Uterus (tissue), 4 donors: ENCODE measurements at places on chromosomes 5 and 9.

DNA sequence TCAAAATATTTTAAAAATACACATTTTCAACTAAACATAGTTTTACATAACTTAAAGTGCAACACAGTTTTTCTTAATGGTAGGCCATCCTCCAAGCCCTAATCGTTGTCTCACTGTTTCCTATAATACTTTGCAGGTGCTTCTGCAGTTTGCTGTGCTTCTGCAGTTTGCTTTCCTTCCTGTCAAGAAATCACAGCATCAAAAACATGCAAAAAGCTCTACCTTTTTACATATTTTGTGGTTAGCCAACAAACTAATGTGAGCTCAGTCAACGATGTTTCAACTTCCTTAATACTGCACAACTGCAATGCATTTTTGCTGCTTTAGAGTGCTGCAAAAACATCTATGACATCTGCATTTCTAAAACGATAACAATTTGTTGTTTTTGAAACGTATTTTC lies 25.2 kb downstream of the EMB start:
- H3K27me3 ChIP-seq, result no peaks in the 10 kb centered on the region
- H3K4me3 ChIP-seq, result no peak overlapping the region
- no peak overlapping the region for H3K27ac ChIP-seq
- no peaks in the 10 kb centered on the region for H3K36me3 ChIP-seq

DNA sequence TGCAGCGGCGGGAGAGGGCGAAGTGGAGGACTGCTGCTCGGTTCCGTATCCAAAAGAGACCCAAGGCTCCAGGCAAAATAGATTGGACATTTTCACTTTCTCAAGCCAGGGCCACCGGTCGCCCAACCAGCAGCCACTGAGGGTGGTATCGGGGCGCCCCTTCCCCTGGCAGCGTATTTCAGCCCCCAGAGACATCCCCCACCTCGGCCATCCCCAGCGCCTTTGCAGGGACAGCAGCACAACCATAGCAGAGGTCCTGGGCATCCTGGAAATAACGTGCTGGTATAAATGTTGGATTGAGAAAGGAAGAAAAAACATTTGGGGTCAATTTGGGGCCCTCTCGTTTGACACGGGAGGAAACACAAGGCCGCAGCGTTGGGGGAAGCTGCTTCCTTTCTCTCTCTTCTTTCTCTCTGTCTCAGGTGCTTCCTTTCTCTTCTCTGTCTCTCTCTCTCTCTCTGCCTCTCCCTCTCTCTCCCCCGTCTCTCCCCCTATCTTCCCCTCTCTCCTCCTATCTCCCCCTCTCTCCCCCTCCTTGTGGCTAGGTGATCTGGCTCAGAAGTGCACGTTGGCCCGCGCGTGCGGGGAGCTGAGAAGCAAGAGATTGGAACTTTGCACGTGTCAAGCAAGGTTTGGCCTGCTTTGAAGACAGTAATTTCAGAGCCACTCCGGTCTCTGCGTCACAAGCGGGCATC lies 624 bp upstream of the RETREG1 start:
- DNase-seq, result no peak
- H3K4me3 ChIP-seq, result peak overlapping the region; percentile 32
- H3K36me3 ChIP-seq, result no peaks in the 10 kb centered on the region
- H3K27me3 ChIP-seq, result no peaks in the 10 kb centered on the region

DNA sequence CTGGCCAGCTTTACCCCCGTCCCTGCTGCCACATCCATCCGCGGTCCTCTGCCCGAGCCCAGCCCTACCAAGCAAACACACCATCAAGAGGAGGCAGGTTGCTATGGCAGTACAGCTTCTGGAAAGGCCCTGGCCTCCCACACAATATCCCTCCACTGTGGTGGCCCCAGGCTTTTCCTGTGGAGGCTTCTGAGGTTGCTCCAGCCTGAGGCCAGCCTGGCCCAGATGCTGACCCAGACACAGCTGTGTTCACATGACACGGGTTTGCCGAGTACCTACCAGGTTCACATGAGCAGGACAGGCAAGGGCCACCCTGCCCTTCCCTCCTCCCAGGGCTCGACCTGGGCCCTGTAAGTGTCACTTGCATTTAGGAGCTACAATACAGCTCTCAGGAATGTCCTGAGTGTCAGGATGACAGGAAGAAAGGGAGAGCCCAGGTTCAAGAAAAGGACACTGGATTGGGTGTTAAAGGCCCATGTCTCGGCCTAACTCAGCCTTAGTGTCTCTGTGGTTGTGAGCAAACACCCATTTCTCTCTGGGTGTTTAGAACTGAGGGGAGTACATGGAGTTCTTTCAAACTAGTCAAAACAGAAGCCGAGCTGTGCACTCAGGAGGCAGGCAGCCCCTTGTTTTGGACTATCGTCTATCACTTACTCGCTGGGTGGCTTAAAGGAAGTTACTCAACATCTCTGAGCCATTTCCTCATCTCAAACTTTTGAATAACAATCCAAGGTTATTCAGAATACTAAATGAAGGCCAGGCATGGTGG lies 40.2 kb downstream of the NAIF1 start:
- no peaks in the 10 kb centered on the region for H3K27me3 ChIP-seq
- H3K4me1 ChIP-seq, result no peaks in the 10 kb centered on the region
- no peak overlapping the region for H3K4me3 ChIP-seq

GRCh38 chr9:97418880-97419279 lies 7.0 kb downstream of the TDRD7 start:
- H3K27ac ChIP-seq, result no peak overlapping the region
- H3K36me3 ChIP-seq, result no peaks in the 10 kb centered on the region
- no peak for DNase-seq
- H3K4me3 ChIP-seq, result no peak overlapping the region

DNA sequence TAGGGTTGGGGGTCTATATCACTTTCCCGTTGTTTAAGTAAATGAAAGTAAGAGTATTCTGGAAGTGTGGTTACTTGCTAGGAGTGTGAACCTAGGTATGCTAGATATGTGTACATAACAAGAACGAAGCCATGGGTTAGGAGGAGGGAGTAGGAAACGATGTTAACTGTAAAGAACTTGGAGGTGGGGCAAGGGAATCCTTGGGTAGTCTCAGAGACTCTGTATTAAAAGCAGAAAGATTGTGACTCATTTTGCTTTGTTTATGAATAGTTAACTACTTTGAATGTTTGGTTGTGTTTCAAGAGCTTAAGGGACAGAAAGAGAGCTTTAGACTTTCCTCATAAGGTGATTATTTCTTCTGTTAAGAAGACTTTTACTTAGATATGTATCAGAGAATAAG lies 59.9 kb downstream of the TMEM252 start:
- H3K4me3 ChIP-seq, result no peak overlapping the region
- H3K27ac ChIP-seq, result peak overlapping the region; percentile 78
- H3K4me1 ChIP-seq, result no peaks in the 10 kb centered on the region
- H3K36me3 ChIP-seq, result no peaks in the 10 kb centered on the region
- no peak for DNase-seq
